Left lobe of liver (tissue), 2 donors: ENCODE measurements at places on chromosomes 2 and 18. TPM values are rescaled to one million over a fixed set of nuclear protein-coding genes. Genes with fewer than 3 reads are reported as not detected.

DNA sequence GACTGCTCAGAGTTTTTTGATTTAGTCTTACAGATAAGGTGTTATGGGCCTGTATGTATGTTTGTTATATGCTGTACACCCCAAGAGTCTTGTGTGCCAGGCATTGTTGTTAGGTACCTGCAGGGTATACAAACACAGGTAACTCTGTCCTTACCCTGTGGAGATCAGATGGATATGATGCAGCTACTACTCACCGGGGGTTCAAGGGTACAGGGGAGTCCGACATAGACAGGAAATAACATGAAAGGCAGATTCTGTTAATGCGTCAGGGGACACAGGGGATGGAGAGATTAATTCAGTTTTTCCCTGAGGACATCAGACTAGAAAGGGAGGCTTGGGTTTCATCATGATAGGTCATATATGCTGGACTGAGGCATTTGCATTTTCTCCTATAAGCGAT lies 31.3 kb downstream of the TRAK2 start:
- no peak for DNase-seq

- no peak for DNase-seq
Measured at GRCh38 chr2:143205106-143205764, 76.0 kb downstream of the ARHGAP15 start.

- DNase-seq = no peak
Measured at GRCh38 chr2:159073256-159073655, 104.8 kb downstream of the TANC1 start.

- no peak for DNase-seq
Measured at GRCh38 chr18:21179590-21180220, 62.3 kb upstream of the GREB1L start.

DNA sequence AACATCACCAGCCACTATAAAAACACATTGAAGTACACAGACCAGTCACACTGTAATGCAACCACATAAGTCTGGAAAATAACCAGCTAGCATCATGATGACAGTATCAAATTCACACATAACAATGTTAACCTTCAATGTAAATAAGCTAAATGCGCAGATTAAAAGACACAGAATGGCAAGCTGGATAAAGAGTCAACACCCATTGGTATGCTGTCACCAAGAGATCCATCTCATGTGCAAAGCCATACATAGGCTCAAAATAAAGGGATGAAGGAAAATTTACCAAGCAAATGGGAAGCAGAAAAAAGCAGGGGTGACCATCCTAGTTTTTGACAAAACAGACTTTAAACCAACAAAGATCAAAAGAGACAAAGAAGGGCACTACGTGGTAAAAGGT lies 110.8 kb downstream of the NR4A2 start:
- no peak for DNase-seq

SPP2 gene
- total RNA-seq = 76.4 TPM

NOL4 gene
- 2.8 TPM for total RNA-seq
